ENCODE measurements at places on chromosomes 7 and 10.

DNA sequence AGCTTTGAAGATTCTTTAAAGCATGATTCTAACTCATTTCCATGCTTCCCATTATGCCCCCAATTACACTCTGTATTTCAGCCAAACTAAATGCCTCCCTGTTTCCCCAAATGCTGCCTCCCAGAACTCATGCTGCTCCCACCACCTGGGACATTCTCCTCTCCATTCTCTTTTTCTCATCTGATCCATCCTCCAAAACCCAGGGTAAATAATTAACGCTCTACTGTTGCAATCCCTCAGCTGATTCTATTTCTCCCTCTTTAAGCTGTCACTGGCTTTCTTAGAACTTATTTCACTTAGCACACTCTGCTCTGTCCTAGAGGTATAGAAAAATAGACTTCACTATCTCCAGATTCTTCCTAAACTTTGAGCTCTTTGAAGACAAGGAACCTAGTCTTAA, 104.7 kb downstream of the ICA1 start:
- no peak for DNase-seq

DNA sequence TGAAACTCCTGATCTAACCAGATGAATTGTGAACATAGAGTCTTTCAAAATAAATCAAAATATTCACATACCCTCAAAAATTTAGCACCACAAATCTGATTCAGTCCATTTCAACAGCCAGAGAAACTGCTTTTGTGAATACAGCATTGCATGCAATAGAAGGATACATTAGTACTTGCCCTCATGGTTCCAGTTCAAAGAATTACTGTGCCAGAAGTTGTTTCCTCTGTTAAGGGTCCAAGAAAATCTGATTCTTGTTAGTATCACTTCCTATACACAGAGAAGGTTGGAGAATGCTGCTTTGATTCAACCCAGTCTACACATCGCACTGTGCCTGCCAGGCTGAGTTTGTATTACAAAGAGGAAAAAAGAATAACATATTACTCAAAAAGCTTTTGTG, 115.6 kb downstream of the TFEC start:
- no peak for DNase-seq

GRCh38 chr10:132376394-132376851, 20.6 kb upstream of the PWWP2B start:
- DNase-seq, result no peak

- no peak for DNase-seq
Measured at GRCh38 chr10:78985973-78986818, 82.6 kb upstream of the ZMIZ1 start.

GRCh38 chr7:51035716-51036115, 253.0 kb upstream of the GRB10 start:
- no peak for DNase-seq
